Esophagus muscularis mucosa (tissue), 4 donors: ENCODE measurements at places on chromosomes 5 and 9. TPM values are rescaled to one million over a fixed set of nuclear protein-coding genes. Genes with fewer than 3 reads are reported as not detected.

DNA sequence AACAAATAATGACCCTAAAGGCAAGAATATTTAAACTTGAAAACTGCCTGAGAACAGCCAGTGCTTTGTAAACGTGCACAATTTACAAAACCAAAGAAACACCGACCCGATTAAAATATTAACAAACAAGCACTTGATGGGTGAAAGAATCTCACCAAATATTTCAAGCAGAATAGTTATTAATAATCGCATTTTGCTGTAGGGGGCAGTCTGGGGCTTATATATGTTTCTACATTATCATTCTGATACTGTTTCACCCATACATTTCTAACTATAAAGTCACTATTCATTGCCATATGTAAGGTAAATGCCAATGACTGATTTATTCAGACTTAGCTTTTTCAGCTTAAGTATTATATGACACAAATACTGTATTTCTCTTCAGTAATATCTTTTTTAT lies 37.7 kb downstream of the UBAP2 start:
- no peak for DNase-seq

DNA sequence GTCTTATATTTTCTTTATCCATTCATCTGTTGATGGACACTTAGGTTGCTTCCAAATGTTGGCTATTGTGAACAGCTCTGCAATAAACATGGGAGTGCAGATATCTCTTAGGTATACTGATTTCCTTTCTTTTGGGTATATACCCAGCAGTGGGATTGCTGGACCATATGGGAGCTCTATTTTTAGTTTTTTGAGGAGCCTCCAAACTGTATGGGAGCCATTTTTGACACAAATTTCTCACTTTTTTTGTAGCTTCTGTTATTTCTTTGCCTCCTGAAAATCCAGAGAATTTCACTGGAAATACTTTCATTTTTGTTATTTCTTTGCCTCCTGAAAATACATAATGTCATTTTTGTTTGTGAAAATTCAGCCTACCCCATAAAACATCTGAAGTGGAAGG lies 15.0 kb upstream of the RANBP17 start:
- no peak for DNase-seq

GRCh38 chr5:109914906-109915305 lies 225.2 kb downstream of the MAN2A1 start:
- DNase-seq = peak; percentile 62

DNA sequence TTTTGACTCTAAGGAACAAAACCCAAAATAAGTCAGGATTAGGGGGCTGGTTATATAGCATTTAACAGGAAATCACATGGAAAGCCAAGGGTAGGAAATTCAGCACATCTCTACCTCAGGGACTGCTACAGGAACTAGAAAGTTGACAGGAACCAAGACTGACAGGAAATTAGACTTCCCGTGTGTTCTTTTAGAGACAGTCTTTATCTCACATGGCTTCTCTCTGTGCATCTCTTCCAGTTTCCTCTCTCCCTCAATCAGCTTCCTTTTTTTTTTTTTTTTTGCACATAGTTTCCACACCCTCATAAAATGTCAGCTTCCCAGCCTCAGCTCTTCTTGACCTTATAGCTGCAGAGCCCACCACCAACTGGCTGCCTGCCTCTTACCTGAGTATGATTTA lies 4.8 kb downstream of the RECK start:
- no peak for DNase-seq

CAVIN4 gene
- total RNA-seq = 0.33 TPM

DNA sequence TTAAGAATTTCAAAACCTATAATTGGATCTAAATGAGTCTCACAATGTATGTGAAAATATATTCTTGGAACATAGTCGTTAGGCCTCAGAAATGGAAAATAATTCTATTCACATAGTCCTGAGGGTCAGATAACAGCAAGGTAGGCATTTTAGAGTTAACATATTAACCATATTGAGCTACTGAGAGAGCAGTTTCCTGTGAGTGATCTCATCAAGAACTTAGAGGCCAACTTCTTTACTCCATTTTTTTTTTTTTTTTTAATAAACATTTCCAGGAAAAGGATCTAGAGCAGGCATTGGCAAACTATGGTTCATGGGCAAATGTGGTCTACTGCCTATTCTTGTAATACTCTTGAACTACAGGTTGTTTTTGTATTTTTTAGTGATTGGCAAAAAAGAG lies 26.6 kb downstream of the RAB24 start:
- DNase-seq = no peak

DNA sequence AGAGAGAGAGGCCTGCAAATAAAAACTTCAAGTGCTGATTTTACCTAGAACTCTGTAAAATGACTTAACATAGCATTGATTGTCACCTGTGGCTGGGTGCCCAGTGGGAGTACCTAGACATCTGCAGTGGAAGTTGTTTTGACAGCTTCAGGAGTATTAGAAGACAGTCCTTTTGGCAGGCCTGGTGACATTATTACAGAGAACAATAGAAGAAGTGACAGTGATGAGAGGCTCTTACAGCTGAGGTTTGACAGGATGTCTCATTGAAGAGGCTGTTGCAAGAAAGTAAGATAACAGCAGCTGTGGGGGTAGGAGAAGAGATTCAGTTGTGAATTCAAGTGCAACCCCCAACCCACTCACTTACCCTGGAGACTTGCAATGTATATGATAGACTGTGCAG lies 27.9 kb upstream of the MUSK start:
- no peak for DNase-seq

- no peak for DNase-seq
These were observed 73.2 kb upstream of the TNFAIP8 start for GRCh38 chr5:119282628-119283027.

DNA sequence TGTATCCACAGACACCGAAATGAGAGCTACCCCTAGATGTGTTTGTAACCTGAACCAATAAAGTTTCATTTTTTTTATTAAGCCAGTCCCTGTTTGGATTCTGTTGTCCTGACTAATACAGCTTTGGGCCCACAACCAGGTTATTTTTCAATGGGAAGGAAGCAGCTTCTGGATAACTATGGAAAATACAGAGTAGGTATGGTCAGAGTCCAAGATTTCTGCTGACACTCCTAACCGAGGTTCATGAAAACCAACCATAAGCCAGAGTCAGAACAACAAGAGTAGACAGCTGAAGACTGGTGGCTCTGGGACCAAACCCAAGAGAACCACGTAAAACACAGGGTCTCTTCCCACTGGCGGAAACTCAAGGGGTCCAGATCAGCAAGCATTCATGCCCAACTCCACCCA lies 10.8 kb downstream of the KLF9 start:
- DNase-seq = no peak

DNA sequence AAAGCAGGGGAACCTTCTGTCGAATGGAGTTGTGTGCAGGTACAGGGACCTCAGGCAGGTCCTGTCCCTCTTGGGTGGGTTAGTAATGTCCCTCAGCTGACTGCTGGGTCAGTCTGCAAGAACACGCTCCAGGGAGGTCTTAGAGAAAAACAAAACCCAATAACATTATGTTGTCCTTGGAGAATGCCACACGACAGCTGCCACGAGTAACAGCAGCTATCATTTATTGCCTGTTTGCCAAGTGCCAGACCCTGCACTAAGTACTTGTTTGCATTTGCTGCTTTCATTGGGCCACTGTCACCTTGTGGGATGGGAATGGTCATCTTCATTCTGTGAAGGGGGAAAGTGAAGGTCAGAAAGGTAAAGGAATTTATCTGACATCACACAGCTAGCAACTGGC lies 310.3 kb downstream of the SLIT3 start:
- DNase-seq = no peak

- no peak for DNase-seq
These were observed 48.3 kb downstream of the PALM2AKAP2 start for GRCh38 chr9:109828254-109828653.

GRCh38 chr9:76652894-76653293 lies 111.3 kb upstream of the PCA3 start:
- DNase-seq = no peak

- DNase-seq = peak; percentile 75
These were observed 156.0 kb downstream of the ZNF462 start for GRCh38 chr9:107018861-107019545.

GRCh38 chr5:72477644-72478043 lies 29.6 kb downstream of the ZNF366 start:
- DNase-seq = no peak

PAEP gene
- total RNA-seq = not detected

DNA sequence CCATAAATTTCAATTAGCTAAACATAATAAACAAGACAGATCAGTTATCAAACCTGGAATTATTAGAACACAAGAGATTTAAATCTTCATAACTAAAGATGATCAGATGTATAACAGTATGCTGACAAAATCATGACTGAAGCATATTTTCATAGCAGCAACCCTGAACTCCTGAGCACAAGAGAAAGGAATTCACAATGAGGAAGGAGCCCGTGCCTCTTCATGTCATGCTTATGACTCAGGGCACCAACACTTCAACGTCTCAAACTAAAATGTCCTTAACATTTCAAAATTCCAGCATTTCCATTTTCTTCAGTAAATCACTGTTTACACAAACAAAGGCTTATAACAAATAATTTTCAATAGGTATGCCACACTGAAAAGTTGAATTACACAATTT lies 6.7 kb downstream of the AP3B1 start:
- DNase-seq = no peak

DDX4 gene
- total RNA-seq = not detected

DNA sequence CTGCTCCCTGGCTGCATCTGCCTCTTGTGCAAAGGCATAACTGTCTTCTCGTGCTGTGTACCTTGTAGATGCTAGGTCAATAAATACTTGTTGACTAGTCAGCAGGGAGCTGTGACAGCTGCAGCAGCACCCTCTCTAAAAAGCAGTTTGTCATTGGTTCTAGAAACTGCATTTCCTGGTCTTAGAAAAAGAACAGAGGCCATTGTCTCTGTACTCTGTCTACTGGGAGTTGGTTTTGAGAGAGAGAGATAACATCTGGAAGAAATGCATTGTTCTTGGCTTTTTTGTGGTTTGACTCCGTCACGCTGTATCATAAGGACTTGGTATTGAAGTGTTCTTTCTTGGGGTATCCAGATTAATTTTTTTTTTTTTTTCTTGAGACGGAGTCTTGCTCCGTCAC lies 32.3 kb downstream of the SH3GLB2 start:
- DNase-seq = no peak

PPP3R2 gene
- total RNA-seq = 0.06 TPM

LOX gene
- 6.6 TPM for total RNA-seq

TXNDC8 gene
- not detected for total RNA-seq

DNA sequence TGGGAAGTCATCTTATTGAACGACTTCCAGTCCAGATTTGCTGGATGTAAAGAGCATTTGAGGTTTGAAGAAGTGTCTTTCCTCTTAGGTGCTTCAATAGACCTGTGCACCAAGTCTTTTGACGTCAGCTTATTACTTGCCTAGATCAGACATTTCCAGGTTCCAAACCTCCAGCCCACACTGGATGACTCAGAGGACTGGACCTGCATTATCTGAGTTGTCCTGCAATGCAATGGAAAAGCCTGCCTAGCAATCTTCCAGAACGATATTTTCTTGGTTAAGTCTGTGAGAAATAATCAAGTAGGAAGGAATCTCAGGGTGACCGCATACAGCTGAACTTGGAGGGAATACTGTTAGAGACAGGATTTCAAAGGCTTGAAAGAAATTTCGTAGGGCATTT lies 147.2 kb upstream of the MOCS2 start:
- no peak for DNase-seq

DMGDH gene
- total RNA-seq = 3.3 TPM

- no peak for DNase-seq
These were observed 12.7 kb upstream of the CCL27 start for GRCh38 chr9:34675048-34675714.

DNA sequence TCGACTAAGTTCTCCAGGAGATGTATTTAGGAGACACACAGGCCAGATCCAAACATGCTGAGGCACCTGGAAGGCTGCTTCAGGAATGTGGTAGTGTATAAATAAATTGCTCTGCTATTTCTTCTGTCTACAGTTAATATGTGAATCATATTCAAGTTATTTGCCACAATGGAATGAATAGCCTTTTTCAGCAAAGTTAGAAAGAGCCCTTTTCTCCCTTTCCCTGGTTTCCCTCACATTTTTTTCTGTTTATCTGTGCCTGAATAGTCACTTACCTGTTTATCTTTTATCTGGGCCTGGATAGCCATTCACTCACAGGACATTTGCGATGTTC lies 44.1 kb upstream of the CLINT1 start:
- DNase-seq = no peak

DNA sequence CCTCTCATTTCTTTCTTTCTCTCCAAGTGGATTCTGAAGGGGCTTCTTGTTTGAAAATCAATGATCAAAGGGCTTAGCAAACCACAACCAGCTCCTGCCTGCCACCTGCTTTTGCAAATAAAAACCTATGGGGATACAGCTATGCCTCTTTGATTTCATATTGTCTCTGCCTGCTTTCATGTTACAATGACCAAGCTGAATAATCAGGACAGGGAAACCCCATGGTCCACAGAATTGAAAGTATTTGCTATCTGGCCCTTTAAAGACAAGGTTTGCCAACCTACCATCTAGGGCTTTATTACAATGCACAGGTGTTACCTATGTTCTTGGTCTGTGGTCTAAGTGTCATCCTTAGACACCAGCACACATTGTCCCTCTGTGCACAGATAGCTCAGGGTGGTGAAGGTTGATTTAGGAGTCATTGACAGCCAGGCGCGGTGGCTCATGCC lies 28.8 kb upstream of the PLIN2 start:
- no peak for DNase-seq

DNA sequence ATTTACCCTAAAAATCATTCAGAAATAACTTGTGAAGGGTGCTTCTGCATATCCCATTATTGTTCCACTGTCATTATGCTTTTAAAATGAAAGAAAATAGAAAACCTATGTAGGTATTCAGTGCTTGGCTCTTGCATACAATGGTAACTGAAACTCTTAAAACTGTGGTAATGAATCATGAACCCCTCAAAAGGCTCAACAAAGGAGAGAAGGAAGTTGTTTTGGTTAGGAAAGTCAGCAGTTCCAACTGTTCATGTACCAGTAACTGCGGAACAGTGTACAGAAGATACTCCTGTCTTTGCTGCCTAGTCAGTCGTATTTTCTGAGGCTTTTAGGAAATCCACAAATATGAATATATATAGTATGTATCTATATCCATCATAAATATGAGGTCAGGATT lies 96.1 kb downstream of the OSMR start:
- no peak for DNase-seq

- no peak for DNase-seq
These were observed 24.0 kb downstream of the DCTN4 start for GRCh38 chr5:150734579-150735384.

NIPAL4 gene
- 2.8 TPM for total RNA-seq

- DNase-seq = no peak
These were observed 28.0 kb downstream of the LCP2 start for GRCh38 chr5:170269579-170269978.

DMRT3 gene
- not detected for total RNA-seq

DNA sequence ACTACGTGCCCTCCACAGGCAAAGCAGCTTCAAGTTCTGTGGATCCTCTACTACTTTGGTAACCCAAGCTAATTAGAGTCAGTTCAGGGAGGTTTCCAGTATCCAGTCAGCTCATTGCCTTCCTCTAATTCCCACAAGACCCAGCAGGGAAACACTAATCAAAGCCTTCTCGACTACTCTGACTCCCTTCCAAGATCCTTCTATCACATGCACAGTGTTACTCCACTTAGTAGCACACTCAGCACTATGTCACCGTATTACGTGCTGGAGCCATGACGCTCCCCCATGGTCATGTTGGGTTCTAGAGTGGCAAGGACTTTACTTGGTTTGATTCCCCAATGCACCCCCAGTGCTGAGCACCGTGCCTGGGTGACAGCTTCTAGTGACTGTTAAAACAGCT lies 53.0 kb downstream of the DCP2 start:
- no peak for DNase-seq
